NCI-H1105 treated with DMSO at 0.1 percent for 48 hours (cell line): ENCODE measurements at places on chromosomes 12 and 14.
A peak's percentile ranks its signal among the peaks of the same experiment; 100 is the strongest.

- no peak for DNase-seq
Observed at GRCh38 chr12:54444206-54444605, 25.1 kb upstream of the ITGA5 start.

DNA sequence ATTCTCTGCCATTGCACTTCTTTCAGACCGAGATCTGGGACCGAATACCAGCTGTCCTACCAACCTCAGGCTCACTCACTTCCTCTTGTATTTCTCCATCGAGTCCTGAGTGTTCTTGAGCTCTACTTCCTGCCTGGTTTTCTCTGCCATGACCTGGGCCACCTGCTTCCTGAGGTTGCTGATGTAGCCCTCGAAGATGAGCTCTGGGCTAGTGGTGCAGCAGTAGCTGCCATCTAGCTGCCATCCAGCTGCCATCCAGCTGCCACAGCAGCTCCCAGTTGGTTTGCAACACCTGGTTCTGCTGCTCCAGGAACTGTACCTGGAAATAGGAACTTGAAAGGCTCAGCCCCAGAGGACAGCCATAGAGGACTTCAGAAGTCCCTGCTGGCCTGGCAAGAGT is 15.0 kb upstream of the KRT73 start:
- DNase-seq = no peak

GRCh38 chr14:31124197-31124596 is 83.4 kb downstream of the HECTD1 start:
- DNase-seq = no peak

GRCh38 chr14:75578102-75578785 is at the start of gene FLVCR2:
FLVCR2 (plus strand) TSS chr14:75578620; CDS start chr14:75578973, 353 bp downstream.
- DNase-seq = peak; percentile 34

DNA sequence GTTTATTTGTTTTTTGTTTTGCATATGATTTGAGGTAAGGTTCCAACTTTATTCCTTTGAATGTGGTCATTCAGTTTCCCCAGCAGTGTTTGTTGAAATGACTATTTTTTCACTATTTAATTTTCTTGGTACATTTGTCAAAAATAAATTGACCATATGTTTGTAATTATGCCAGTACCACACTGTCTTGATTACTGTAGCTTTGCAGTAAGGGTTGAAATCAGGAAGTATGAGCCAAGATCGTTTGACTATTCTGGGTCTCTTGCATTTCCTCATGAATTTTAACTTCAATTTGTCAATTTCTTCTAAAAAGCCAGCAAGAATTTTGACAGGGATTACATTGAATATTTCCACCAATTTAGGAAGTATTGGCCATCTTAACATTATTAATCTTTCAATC is 199.3 kb upstream of the PPFIA2 start:
- DNase-seq = no peak

DNA sequence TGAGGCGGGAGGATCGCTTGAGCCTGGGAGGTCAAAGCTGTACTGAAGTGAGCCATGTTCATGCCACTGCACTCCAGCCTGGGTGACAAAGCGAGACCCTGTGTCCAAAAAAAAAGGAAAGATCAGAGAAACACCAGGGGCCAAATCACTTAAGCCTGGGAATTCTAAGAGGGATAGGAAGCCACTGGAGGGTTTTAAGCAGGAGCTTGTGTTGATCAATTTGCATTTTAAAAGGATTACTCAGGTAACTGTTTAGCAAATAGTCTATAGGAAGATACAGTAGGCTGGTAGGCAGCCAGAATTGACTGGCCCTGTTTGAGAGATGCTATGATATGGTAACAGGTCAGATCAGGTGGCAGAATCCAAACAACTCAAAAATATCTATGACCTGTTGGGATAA is 162.7 kb downstream of the SPTSSA start:
- DNase-seq = no peak

DNA sequence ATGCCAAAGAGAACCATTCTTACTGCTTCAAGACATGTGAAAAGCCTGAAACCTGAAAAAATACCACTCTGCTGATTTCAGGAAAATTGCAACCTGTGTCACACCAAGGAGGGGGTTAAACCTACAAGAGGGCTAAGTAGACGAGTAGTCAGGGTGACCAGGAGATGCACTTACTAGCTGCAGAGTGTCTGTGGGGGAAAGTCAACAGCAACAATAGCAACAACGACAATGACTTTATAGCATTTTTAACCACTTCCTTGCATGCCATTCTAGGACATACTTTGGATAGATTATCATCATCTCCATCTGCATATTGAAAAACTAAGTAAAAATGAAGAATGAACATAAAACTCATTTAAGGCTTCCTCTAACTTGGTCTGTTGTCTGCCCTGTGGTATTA is 902.7 kb downstream of the BCL11B start:
- DNase-seq = no peak

- no peak for DNase-seq
Observed at GRCh38 chr14:42792166-42792565, 1185.5 kb downstream of the LRFN5 start.

- DNase-seq = no peak
Observed at GRCh38 chr14:79661752-79662151, 549.6 kb downstream of the DIO2 start.

- DNase-seq = no peak
Observed at GRCh38 chr12:121970581-121971300, 50.9 kb upstream of the BCL7A start.

DNA sequence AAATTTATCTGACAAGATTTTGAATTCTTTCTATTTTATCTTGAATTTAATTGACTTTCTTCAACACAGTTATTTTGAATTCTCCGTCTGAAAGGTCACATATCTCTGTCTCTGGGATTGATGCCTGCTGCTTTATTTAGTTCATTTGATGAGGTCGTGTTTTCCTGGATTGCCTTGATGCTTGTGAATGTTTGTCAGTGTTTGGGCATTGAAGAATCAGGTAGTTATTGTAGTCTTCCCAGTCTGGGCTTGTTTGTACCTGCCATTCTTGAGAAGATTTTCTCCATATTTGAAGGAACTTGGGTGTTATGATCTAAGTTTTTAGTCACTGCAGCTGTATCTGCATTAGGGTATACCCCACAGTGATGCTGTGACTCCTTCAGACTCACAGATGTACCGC is 315.8 kb upstream of the DDHD1 start:
- DNase-seq = no peak
